ENCODE measurements at places on chromosomes 2 and 18. TPM values are rescaled to one million over a fixed set of nuclear protein-coding genes. Genes with fewer than 3 reads are reported as not detected.

GRCh38 chr2:171432969-171433762 is 624 bp downstream of the METTL8 start:
- DNase-seq: no peak

DNA sequence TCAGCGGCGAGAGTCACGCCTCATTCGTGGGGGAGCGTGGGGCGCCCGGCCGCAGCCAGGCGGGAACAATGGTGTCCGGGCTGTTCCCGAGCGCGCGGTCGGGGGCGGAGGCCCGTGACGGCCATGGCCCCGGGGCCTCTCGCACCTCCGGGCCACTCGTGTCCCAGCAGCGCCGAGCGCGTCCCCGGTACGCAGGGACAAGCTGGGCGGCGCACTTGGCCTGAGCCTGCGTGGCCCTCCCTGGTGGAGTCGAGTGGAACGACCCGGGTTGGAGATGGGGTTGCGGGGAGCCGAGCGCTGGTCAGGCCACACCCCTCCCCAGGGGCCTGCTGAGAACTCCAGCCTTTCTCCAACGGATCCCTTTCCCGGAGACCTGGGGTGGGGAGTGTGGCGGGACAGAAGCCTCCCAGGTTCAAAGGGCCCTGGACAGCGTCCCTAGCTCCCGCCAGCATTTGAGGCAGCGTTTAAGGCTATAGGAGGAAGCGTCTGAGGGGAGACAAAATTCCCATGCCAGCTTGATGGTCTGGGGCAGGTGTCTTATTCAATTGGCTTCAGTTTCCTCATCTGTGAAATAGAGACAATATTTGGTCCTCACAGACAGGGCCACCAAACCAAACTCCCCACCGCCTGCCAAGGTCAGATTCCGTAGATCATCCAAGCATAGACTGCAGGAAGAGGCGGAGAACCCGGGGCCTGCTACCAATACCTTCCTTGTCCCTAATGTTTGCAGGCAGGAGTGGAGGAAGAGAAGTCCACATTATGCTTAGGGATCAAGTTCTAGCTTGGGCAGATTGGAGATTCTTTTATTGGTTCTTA is 553 bp downstream of the CNDP2 start:
- peak; percentile 51 for DNase-seq

GRCh38 chr2:232668805-232669444 is 28.2 kb upstream of the GIGYF2 start:
- no peak for DNase-seq

DNA sequence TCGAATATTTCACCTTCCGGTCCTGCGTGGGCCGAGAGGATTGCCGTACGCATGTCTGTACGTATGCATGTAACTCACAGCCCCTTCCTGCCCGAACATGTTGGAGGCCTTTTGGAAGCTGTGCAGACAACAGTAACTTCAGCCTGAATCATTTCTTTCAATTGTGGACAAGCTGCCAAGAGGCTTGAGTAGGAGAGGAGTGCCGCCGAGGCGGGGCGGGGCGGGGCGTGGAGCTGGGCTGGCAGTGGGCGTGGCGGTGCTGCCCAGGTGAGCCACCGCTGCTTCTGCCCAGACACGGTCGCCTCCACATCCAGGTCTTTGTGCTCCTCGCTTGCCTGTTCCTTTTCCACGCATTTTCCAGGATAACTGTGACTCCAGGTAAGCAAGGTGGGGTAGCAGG is at the start of gene SERPINB5:
SERPINB5 (plus strand) TSS at position 291 of the 400 bp plus-strand sequence. CDS start 7,471 bp downstream, outside the sequence.
- DNase-seq: no peak

GRCh38 chr2:200405599-200406298 is 99.3 kb downstream of the SPATS2L start:
- DNase-seq: peak; percentile 25

DNA sequence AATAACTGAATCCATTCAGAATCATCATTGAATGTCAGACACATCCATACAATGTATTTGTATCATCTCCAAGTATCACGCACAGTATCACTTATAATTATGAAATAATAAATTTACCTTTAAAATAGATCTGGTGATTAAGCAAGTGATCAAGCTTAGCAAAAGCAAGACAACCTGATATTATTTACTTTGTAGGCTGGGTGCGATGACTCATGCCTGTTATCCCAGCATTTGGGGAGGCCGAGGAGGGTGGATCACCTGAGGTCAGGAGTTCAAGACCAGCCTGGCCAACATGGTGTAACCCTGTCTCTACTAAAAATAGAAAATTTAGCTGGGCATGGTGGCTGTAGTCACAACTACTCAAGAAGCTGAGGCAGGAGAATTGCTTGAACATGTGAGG is 421.0 kb upstream of the NETO1 start:
- no peak for DNase-seq

GRCh38 chr18:63567825-63568224 is 19.3 kb upstream of the SERPINB13 start:
- DNase-seq: no peak

GRCh38 chr2:59034106-59034505 is 793.0 kb upstream of the FANCL start:
- no peak for DNase-seq

- no peak for DNase-seq
These were observed 266.4 kb upstream of the ETAA1 start for GRCh38 chr2:67130531-67131256.

DNA sequence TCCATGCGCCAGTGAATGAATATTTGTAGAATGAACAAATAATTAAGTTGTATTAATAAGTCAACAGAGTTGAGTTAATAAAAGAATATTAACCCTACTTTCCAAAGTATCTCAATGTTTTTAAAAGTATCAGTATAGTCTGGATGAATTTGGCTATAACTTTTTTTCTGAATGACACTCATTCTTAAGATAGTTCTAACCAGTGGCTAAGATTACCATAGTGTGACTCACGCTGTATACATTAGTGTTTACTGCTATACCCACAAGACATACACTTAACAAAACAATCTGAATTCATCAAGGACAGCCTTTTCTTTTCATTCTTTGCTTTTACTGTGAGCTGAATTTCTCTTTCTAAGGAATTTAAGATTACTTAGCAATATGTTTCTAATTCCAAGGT is 77.0 kb upstream of the PDE1A start:
- no peak for DNase-seq

DNA sequence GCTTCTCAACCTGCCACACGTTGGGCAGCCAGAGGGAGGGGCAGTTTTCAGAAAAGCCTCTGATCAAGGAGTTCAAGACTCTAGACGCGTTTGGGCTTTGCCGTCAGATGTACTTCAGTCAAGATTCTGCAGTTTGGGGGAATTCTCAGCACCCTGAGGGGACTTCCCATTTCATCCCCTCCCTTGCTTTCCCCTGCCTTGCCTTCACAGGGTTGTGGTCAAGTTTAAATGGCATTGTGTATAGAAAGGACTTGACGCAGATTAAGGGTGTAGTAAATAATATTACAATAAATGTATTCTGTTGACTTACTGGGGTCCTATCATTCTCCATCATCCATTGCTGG is 198.3 kb upstream of the NABP1 start:
- no peak for DNase-seq

- DNase-seq: peak; percentile 3
These were observed 52.0 kb downstream of the DCC start for GRCh38 chr18:52391810-52392559.

GRCh38 chr2:197997083-197997541 is 192.7 kb downstream of the PLCL1 start:
- DNase-seq: no peak

- DNase-seq: no peak
These were observed 396.0 kb downstream of the ERBB4 start for GRCh38 chr2:212142631-212143030.

DNA sequence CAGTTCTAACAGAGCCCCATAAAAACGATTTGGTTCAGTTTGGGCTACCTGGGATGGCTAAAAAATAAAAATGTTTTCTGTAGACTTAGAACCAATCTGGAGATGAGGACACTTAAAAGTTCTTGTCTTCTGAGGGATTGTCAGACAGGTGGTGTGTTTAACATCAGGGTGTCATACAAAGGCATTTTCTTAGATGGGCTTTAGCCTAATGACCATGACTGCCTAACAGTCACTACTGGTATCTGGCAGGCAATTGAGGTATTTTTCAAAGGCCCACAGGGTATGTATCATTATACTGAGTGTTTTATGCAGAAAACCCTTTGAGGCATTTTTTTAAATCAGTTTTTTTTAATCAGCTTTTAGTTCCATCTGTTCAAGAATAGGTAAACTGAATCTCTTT is 341.4 kb downstream of the PARD3B start:
- DNase-seq: no peak

DNA sequence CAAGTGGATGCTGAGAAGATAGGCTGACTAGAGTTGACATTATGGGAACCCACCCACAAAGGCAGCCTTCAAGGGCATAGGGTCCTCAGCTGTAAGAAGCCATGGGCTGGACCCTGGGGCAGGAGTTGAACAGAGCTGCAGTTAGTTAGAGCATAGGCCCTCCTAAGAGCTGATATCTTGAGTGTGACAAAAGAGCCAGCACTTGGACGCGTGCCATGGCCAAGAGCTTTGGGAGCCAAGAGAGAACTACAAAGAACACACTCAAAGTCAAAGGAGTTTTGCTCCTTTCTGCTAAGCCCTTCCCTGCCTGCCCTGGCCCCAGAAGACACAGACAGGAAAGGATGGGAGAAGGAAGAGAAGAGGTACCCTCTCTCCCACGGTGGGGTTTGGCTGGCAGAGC is 29.9 kb upstream of the AGAP1 start:
- DNase-seq: no peak

DNA sequence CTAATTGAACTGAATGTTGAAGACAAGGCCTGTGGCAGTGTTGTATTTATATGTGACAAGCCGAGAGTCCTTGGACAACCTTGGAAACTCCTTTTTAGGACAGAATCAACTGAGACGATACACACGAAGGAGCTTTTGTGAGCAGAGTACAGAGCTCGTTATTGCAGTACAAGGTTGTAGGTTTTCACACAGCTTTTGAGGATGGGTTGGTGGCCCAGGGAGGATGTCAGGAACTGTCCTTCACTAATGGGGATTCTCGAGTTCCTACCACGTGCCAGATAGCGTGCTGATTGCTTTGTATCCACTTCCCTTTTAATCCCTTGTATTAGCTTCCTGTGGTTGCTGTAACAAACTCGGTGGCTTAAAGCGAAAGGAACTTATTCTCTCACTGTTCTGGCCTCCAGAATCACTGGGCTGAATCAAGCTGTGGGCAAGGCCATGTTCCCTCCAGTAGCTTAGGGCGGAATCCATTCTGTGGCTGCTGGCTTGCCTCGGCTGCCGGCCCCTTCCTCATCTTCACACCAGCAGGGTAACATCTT is 20.2 kb downstream of the INPP4A start:
- no peak for DNase-seq

DNA sequence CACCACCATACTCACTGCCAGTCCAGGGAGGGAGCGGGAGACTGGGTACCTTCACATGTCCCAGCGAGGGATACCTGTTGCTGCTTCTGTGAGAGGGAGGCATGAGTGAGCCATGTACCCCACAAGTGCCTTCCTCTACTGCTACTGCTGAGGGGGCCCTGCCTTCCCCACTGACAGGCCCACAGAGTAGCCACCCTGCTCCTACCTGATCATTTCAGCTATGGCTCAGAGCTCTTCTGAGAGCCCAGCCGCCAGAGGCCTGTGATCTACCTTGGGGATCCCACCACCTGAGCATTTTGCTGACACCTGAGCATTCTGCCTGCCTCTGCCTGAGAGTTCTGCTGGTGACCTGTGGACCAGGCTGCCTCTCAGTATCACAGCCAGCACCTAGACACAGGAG is 137.6 kb downstream of the FSIP2 start:
- DNase-seq: no peak

PTPRN gene
- total RNA-seq: 24.5 TPM

DPYSL5 gene
- total RNA-seq: 101 TPM

L3MBTL4 gene
- 34.2 TPM for total RNA-seq

POTEE gene
- total RNA-seq: not detected

SULT1C2 gene
- total RNA-seq: 0.41 TPM

UGT1A10 gene
- not detected for total RNA-seq

COL5A2 gene
- total RNA-seq: 19.2 TPM

POU3F3 gene
- 266 TPM for total RNA-seq

UGT1A8 gene
- total RNA-seq: not detected

CDH7 gene
- total RNA-seq: 7.3 TPM

NDUFS1 gene
- total RNA-seq: 86.8 TPM

MOGAT1 gene
- total RNA-seq: not detected

ADAM23 gene
- total RNA-seq: 20.0 TPM

NLRC4 gene
- 0.41 TPM for total RNA-seq

GPR45 gene
- 0.82 TPM for total RNA-seq

G6PC2 gene
- total RNA-seq: not detected

All from frontal cortex (tissue), 4 donors.